Hematopoietic multipotent progenitor cell treated with erythropoietin and hydrocortisone succinate and interleukin-3 and kit ligand, for 6 days (in vitro differentiated cells): ENCODE measurements at places on chromosomes 1 and 21.

- DNase-seq = no peak
Observed at GRCh38 chr1:47644212-47644573, 206.3 kb downstream of the FOXD2 start.

DNA sequence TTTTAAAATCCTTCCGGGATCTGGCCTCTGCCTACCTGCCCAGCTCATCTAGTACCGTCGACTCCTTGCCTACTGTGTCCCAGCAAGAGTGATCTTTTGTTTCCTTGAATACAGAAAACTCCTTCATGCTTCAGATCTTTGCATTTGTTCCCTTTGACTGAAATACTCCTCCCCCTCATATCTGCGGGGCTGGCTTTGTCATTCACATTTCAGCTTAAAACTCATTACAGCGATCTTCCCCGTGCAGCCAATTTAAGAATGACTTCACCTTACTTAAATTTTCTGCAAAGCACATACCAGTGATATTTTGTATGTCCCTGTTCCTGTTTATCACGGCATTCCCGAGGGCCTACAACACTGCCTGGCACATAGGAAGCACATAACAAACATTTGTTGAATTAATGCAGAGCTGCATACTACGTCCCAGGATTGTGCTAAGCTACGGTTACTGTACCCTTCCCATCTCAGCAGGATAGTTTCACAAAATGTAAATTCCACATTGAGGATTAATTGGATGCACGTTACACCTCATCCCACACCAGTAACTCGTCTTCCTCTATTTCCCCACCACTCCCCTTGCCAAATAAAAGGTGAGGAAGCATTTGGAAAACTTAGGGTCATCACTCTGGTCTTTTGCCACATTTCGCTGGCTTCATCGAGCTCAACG, 837 bp upstream of the DESI2 start:
- no peak for DNase-seq

- DNase-seq = no peak
Observed at GRCh38 chr1:172138634-172139033, 281.9 kb upstream of the C1orf105 start.

- no peak for DNase-seq
Observed at GRCh38 chr1:193767886-193768285, 581.5 kb upstream of the B3GALT2 start.

GRCh38 chr21:14913638-14914037, 151.2 kb downstream of the NRIP1 start:
- no peak for DNase-seq

DNA sequence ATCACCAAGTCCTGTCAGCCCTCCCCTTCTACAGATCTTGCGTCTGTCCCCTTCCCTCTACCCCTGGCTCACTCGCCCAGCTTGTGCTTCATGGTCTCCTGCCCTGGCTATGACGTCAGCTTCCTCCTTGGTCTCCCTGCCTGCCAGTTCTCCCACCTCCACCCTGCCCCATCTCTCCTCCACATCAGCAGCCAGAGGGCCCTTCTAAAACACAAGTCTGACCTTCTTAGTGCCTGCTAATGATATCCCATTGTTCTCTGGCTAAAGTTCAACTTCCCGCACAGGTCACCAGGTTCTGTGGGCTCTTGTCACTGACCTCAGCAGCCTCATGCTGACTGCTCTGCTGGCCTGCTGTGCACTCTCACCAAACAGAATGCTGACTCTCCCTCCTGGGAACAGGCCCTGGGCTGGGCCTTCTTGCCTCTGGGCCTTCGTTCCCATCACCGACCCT, 24.7 kb upstream of the MYCL start:
- no peak for DNase-seq

- DNase-seq = peak; percentile 20
Observed at GRCh38 chr21:44761011-44761729, 40.5 kb downstream of the UBE2G2 start.

- DNase-seq = no peak
Observed at GRCh38 chr21:45169682-45170081, 95.3 kb downstream of the ADARB1 start.

DNA sequence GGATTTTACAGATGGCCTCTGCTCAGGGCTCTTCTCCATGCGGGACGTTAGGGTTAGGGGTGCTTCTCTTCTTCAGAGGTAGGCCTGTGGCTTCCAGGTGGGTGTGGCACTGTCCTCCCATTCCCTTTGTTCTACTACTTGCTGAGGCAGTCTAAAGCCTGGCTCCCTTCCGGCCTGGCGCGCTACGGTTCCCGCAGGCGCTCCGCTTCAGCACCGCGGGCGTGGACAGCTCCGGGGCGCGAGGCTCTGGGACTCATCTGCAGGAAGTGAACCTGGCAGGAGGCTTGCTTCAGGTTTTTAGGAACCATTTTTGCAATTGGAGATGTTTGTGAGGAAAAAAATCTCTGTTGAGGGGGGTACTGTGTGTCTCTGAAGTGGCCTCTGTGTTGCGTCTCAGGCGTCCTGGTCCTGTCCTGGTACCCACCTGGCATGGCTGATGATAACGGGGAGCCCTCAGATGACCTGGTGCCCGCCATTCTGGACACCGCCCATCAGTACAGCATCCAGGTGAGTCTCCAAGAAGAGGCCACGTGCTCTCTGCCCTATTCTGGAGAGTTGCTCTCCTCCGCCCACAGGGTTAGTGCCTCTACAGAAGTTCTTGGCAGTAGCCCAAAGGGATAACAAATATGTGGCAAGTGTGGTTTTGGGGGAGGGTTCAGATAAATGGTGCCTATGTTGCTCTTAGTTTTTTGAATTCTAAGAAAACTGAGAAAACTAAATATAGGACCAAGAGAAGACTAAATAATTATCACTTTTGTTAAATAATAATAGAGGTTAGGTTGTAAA, 1.9 kb downstream of the MANEAL start:
- DNase-seq = peak; percentile 93

DNA sequence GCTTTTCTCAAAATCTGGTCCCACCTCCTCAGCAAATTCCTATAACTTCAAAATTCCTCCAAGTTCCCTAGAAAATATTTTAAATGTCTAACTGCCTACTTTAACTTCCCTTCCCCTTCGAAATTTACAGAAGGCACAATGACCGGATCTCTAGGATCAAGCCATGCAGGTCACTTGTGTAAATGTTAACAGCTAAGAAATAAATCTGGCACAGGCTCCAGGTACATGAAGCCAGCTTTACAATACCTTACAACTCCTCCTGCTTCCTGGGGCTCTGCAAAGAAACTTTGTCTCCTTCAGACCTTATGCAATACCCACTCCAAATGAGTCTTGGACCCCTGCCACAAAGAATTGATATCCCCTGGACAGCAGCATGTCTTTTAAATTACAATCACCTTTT, 1164.2 kb downstream of the BRINP3 start:
- no peak for DNase-seq

DNA sequence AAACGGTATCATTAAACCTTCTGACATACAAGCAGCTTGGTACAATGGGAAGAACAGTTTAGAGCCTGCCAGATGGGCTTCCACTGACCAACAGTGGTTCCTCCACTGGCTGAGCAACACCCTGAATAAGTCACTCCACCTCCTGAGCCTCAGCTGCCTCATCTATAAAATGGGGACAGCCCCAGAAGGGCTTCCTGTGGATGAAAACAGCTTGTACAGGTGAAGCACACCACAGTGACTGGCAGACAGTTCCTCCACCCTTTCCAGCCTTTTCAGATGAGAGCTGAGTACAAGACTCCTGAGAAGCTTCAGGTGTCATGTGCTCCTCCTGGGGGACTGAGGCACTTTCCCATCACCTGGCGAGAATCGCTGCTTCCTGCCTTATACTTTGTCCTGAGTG, 2.1 kb downstream of the CAPZB start:
- no peak for DNase-seq

- peak; percentile 35 for DNase-seq
Observed at GRCh38 chr1:160646711-160647328, at the start of gene SLAMF1. Gene SLAMF1, minus strand, starts transcription at chr1:160647044. Its CDS starts 99 bp downstream, at chr1:160646945.

DNA sequence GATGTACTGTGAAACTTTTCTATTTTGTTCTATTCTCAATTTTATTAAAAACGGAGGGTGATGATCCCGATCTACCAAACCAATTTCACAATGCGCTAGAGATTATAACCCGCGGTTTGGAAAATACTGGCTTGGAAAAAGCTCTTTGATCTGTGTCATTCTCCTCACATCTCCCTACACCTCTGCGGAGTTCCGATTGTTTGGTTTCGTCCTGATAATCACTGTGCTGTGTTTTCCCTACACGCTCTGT, 536 bp upstream of the ABCD3 start:
- no peak for DNase-seq

DNA sequence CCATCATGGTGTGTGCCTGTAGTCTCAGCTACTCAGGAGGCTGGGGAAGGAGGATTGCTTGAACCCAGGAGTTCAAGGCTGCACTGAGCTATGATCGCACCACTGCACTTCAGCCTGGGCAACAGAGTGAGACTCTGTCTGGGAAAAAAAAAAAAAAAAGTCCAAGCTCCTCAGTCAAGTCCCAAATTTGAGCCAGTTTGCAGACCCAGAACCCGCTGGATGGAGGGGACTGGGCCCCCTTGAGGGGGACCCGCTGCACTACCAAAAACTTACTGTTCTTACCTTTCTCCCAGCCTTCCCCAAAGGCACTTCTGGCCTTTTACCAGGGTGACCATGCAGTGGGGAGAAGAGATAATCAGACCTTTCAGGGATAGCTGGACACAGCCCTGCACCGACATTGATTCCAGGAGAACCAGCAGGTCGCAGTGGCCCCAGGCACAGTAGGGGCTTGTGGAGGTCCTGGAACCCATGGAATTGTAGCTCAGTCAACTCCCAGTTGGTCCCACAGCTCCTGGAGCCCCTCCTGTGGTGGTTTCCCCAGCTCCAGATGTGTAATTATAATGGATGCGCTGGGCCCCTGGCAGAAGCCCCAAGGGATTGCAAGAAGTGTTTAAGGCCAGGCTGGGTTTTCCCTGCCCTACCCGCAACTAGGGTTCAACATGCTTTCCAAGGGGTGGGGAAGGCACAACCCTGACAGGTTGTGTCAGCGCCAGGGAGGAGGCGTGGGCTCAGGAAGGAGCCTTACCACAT, 4.1 kb upstream of the WNT9A start:
- DNase-seq = no peak

- no peak for DNase-seq
Observed at GRCh38 chr1:193131266-193131860, 9.5 kb downstream of the CDC73 start.

DNA sequence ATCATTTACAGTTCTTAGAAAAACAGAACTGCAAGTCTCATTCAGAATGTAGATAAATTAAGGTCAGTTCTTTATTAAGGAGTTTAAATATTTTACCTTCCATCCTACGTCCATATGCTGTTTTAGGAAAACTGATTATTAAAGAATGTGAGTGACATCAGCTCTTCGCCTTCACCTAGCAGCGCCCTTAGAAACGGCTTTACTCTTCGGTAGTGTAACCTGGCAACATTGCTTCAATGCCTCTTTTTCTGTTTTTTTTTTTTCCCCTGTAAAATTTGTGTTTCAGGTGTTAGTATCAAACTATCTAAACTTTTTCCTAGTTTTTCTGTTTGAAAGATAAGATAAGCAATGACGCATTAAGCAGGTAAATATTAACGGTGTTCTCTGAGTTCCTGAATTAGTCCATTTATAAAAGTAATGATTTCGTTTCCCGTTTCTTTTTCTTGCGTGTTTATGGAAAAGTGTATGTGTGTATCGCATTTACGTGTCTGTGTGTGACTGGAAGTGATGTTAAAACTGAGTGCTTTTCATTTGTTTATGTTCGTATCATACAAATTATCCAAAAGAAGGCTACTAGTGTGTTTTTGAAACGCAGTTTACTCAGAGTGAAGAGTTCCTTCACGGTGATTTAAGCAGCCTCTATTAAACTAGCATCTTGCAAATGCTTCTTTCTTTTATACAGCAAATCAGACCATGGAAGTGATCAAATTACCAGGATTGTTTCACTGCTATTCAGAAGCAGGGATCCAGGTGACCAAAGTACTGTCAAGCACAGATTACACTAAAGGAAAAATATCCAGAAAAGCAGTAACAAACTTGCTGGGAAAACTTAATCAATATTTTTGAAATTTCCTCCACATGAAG, 139.0 kb downstream of the SDCCAG8 start:
- no peak for DNase-seq
